ENCODE measurements at places on chromosomes 5 and 9.

GRCh38 chr5:80904533-80905187, 55.5 kb upstream of the RASGRF2 start:
- no peak for DNase-seq

GRCh38 chr5:151115272-151115905, 34.6 kb upstream of the TNIP1 start:
- DNase-seq, result peak; percentile 43

- DNase-seq, result no peak
Observed at GRCh38 chr9:87531370-87532295, 34.0 kb downstream of the DAPK1 start.

- no peak for DNase-seq
Observed at GRCh38 chr9:92360083-92360482, 34.3 kb downstream of the CENPP start.

DNA sequence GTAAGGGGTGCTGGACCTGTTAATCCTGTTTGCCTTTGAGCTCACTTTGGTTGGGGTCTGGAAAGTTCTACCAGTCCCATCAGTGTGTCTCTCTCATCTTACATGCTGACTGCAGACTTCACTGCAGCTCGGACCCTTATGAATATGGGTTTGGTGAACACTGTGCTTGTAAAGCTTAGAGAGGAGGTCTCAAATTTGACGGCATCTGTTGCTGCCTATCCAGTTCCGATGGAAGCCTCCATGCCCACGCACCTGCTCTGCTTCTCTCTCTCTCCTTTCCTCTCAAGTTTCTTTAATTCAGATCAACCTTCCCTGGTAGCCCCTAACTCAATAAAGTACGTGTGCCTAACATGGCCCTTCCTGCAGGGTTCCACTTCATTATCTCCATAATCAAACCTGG, 217.9 kb downstream of the HSPA4 start:
- DNase-seq, result no peak

DNA sequence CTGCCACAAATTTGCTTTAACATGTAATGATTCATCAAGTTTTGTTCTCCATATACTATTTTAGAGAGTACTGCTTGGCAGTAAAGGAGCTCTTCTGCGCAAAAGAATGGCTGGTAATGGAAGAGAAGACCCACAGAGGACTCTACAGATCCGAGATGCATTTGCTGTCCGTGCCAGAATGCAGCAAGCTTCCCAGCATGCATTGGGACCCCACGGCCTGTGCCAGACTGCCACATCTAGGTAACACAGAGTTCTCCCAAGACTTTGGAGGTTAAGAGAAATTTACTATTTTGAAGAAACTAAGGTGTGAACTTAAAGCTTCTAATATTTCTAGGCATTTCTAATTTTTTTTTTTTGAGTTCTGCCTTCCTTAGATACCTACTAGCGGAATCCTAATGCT, 107.1 kb downstream of the MUSK start:
- no peak for DNase-seq

- no peak for DNase-seq
Observed at GRCh38 chr5:59579101-59579823, 314.3 kb downstream of the PDE4D start.

- DNase-seq, result peak; percentile 1
Observed at GRCh38 chr5:43192558-43193180, 644 bp downstream of the NIM1K start.

DNA sequence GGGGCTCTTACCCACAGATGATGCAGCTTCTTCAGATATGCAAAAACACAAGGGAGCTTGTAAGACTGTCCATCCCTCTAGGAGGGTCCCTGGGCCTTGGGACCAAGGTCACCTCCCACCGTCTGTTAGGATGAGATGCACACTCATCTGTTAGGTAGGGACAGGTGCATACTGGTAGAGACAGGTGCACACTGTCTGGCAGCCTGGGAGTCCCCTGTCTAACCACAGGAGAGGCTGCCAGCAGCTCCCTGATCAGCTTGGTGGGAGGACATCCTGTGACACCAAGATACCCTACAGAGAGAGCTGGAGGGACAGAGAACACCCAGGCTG, 13.2 kb downstream of the TSPAN17 start:
- DNase-seq, result no peak

- DNase-seq, result no peak
Observed at GRCh38 chr9:88983865-88984542, 7.3 kb upstream of the S1PR3 start.

DNA sequence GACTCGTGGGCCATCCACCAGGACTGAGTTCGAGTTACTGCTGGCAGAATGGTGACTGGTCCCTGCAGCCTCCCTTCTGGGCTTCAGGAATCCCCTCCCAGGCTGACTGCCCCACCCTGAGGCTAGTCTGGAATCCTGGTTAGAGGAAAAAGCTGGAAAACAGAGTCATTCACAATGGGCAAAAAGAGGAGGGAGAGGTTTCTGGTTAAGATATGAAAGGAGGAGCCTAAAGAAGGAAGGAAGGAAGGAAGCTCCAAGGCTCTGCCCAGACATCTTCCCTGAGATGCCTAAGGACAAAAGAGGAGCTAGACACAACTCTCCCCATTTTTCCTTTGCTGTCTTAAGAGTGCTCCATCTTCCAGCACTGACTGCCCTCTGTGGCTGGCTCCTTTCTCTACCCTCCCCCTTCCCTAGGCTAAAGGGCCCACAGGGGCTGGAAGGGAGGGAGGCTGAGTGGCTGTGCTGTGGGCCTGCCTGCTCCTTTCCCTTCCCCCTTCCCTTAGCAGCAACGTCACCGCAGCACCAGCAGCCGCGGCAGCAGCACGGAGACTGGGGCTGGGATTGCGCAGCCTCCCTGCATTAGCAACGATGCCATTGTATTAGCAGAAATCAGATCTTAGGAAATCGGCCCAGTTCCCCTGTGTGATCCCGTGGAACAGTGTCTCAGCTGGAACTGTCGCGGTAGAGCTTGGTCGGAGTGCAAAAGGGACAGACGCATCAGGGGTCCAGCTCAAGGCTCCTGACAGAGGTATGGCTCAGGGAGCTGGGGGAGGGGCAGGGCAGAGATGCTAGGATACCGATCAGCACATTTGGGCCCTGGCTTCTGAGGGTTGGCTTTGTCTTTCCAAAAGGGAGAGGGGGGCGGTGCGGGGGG, 48.7 kb downstream of the RUSC2 start:
- no peak for DNase-seq

DNA sequence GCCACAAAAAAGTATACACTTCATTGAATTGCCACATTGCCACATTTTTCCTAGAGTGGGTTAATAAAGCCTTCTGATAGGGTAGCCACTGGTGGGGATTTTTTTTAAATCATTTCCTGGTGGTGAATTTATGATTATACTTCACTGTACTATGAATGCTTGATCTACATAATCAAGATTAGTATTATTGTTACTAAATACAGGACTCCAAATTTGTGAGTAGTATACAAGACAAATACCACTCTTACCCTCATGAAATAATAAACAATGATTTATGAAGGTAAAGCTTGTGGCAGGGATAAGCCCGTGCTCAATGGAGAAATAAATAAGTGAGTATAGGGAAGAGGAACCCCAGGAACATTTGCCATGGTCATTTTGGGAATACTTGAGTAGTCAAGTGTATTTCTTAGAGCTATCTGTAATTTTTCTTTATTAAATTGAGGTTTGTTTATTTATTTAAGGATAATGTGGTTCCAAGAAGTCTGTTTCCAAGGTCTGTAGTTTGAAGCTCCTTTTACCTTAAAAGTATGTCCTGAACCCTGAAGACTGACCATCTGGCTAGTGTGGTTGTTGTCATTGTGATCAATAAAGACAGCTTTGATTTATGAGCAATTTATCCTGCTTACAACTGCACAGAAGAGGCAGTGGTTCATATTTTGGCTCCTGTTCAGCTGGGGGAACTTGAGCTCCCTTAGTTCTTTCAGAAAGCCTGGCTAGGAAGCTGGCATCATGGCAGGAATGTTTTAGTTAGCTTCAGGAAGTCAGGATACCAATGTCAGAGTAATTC, 118.6 kb downstream of the ZSWIM6 start:
- no peak for DNase-seq

- no peak for DNase-seq
Observed at GRCh38 chr9:113095561-113095960, 39.0 kb upstream of the ZFP37 start.

DNA sequence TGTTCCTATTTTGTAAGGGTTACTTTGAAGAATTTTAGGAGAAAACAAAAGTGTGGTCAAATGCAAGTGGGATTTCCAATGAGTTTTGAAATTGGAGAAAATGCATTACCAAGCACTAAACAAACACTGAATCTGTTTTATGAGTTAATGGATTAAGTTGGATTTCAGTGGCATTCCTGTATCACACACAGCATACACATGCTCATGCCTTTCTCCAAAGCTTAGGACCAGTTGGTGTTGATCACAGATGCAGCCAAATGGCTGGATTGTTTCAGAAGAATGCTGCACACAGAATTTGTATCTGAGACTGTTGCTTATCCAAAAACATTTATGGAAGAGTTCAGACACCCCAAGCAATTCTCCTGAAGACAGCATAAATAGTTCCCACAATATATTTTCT, 611.1 kb downstream of the ACTL7B start:
- DNase-seq, result no peak

DNA sequence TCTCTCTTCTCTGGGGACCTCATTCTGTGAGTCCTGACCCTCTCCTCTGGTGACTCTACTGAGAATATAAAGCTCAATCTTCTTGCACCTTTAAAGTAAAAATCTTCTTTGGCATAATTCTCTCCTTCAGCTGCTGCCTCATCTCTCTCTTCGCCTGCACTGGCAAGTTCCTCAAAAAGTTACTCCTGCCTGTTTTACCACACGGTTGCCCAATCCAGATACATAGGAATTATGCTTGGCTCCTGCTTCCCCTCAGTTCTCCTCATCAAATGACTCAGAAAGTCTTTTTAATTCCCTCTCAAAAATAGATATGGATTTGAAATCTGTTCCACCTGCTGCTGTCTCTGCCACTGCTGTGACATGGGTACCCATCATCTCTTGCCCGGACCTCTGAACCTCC, 14.4 kb upstream of the HRCT1 start:
- DNase-seq, result no peak

DNA sequence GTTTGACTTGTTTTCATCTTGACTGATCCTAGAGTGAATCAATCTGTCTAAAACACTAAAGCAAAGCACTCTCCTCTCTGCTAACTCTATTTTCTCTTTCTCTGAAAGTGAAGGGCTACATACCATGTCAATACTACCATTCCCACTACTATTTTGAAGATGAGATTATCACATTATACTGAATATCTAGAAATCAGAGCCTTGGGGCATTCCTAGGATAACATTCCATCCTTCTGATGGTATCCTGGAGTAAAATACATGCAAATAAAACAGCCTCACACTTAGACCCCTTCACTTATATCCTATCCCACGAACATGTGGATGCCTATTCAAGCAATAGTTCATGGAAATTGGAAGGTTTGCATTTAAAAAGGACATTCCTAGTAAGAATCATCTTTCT, 309.3 kb upstream of the ACTBL2 start:
- DNase-seq, result no peak

- no peak for DNase-seq
Observed at GRCh38 chr5:133953568-133954145, 14.8 kb downstream of the C5orf15 start.

- DNase-seq, result no peak
Observed at GRCh38 chr5:83837265-83837907, 116.7 kb upstream of the HAPLN1 start.

- DNase-seq, result no peak
Observed at GRCh38 chr9:134971696-134972095, 54.0 kb upstream of the FCN1 start.

GRCh38 chr5:168020542-168021294, 270.7 kb upstream of the WWC1 start:
- DNase-seq, result no peak

- DNase-seq, result no peak
Observed at GRCh38 chr9:37283730-37284325, 138.7 kb upstream of the GRHPR start.

GRCh38 chr5:175103746-175104145, 340.2 kb downstream of the DRD1 start:
- no peak for DNase-seq

- DNase-seq, result no peak
Observed at GRCh38 chr5:16784843-16785791, 151.0 kb downstream of the MYO10 start.

GRCh38 chr5:149417711-149418368, 38.7 kb upstream of the IL17B start:
- DNase-seq, result no peak

DNA sequence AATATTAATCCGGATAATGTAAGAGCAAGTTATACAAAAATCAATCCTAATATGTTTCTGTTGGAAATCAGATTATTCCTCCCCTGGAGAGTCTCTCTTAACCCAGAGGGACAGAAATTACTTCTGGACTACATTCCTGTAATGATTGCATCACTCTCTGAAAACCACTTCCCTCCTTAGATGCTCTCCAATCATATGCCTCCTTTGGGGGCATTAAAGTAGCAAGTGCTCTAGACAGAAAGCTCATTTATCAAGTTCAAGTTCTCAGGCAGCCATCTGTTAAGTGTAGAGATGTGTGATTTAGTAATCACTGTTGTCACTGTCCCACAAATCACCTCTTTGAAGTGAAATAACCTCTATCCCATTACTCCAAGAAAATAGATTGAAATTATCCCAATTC, 247.1 kb downstream of the SLCO4C1 start:
- DNase-seq, result no peak

- DNase-seq, result no peak
Observed at GRCh38 chr5:142357469-142358090, 32.8 kb upstream of the SPRY4 start.

DNA sequence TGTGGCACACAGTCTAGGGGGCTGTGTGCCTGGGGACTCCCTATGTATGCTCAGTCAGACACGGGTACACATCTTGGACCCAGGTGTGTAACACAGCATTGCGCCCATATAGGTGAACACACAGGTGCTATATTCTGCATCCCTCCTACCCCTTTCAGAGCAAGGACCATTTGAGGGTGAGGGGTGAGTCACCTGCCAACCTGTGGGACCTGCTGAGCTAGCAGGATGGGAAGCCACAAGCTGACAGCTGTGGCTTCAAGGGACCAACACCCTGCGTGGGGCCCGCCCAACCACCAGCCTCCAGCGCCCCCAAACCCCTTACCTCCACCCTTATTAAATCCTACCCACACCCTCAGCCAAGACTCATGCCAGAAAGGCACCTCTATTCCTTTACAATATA, 14.6 kb upstream of the AQP7 start:
- no peak for DNase-seq

GRCh38 chr5:178113141-178113787, at the start of gene N4BP3:
TSS of gene N4BP3 (plus strand) at chr5:178113532. CDS start at chr5:178119584, 6,052 bp downstream.
- peak; percentile 55 for DNase-seq

DNA sequence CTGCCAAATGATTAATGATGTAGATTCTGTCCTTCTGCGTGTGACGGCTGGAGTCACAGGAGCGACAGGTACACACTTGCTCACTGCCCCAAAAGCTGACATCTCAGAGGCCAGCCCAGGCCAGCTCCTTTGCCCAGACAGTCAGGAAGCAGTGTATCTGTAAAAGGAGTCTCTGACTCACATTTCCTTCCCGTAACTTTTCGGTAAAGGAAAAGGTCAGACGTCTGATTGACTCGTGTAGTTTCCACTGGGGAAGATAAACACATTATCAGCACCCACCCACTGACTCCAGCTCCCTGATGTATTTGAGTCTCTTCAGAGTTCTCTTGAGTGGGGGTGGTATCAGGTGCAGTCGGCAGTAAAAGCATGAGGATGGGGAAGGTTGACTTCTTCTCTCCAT, 64.4 kb upstream of the WWC1 start:
- DNase-seq, result no peak

GRCh38 chr5:69042500-69042899, 51.3 kb upstream of the SLC30A5 start:
- DNase-seq, result no peak
